SW480 (cell line): ENCODE measurements at places on chromosomes 7 and 10.

GRCh38 chr7:114554781-114555537, 140.3 kb downstream of the FOXP2 start:
- DNase-seq, result peak; percentile 36

DNA sequence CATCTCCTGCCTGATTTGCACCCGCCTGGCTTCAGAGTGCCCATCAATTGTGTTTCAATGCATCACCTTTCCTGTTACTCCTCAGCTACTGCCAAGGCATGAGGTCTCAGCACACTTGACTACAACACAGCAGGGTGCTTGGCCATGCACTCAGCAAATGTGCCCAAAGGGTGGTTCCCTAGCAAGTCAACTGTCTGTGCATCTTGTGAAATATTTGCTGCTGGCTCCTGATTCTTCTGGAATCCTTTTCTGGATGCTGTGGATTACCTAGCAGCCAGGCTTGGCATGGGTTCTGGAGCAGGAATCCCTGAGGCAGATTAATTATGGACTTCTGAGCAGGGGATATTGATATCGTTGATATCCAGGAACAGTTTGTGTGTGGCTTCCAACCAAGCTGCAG, 662.6 kb upstream of the MGMT start:
- no peak for DNase-seq

DNA sequence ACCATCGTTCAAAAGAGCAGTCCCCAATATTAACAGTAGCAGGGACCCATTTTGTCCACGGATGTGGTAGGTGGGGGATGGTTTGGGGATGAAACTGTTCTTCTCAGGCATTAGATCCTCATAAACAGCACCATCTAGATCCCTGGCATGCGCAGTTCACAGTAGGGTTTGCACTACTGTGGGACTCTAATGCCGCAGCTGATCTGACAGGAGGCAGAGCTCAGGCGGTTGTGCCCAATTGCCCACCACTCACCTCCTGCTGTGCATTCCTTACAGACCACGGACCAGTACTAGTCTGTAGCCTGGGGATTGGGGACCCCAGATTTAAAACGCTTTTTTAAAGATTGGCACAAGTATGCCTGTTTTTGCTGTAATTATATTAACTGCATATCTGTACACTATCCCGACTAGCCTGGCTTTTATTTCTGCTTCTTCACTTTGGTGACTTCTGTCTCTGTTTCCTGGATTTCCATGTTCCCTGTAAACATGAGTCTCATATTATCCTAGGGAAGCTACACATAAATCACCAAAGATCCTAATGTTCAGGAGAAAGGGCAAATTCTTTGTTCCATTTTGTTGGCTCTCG, 163.3 kb upstream of the AKR1E2 start:
- DNase-seq, result peak; percentile 81

DNA sequence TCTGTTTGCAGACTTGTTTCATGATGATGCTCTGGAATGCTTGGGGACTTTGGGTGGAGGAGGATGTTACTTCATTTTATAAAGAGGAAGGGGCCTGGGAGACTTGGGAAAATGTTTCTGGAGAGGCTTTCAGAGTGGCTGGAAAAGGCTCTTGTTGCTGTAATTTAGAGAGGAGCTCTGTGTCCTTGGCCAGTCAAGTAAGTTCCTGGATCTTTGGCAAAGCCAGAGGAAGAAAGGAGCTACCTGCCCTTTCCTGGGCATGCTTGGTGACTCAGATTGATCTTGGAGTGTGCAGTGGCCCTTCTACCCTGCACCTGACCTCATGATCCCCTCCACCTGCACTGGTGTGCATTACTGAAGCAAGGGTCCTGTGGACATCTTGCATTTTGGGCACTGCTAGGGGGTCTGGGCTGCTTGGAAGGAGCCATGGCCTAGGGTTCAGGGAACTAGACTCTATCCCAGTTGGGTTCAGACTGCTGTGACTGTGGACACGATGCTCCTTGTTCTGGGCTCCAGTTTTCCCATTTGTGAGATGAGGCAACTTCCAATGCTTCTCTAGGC, 56.1 kb downstream of the ADCYAP1R1 start:
- DNase-seq, result no peak

DNA sequence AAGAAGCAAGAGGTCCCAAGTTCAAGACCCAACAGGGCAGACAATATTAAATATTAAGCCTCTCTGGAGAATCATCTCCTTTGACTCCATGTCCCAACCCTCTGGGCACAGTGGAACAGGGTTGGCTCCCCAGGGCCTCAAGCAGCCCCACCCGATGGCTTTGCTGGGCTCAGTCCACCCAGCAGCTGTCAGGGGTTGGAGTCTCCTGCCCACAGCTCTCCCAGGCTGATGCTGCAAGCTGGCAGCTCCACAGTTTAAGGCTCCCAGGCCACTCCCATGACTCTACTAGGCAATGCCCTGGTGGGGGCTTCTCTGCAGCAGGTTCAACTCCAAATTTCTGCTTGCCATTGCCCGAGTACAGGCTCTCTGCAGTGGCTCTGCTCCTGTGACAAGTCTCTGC, 55.1 kb downstream of the LARP4B start:
- no peak for DNase-seq
